ENCODE measurements at places on chromosomes 1 and 21.

DNA sequence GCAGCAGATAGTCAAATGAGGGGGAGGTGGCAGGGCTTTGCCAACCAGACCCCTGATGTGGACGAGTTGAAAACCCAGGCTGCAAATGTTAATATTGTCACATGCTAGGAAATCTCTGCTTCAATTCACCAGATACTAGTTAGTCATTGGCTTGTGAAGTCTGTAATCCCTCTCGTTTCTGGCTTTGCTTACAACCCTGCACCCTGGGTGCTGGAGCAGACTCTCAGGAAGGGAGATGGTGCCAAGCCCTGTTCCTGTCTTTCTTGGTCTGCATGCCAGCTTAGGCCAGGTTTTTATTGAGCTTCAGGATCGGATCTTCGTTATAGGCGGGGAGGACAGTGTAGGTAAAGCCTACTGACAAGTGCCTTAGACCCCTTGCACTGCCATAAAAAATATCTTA is 53.3 kb downstream of the MDM4 start:
- DNase-seq: no peak

DNA sequence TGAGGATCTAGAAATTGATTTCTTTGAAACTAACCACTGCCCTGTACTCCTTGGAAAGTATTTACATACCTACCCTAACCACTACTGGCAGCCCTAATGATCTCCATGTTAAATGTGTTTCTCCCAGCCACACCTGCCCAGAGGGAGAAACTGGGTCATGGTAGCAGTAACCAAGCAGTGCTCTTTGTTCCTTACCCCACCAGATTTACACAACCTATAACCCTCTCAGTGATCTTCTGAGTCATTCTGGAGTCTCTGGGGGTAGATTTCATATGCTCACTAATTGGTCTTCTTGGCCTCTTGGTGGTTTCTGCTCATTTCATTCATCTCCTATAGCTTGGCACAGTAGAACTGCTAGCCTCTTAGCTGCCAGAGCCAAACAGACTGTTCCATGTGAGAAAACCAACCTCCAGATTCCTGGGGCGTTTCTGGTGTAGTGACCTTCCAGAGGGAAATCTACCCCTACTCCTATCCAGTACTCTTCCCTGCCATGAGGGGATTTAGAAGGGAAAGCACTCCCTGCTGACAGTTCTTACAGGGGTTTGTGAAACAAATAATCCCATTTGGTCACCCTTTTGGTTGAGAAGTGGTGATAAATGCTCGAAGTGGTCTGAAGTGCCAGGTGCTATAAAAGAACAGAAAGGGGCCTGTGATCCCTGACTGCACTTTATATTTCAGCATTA is 36.2 kb upstream of the LRIG2 start:
- DNase-seq: peak; percentile 92

DNA sequence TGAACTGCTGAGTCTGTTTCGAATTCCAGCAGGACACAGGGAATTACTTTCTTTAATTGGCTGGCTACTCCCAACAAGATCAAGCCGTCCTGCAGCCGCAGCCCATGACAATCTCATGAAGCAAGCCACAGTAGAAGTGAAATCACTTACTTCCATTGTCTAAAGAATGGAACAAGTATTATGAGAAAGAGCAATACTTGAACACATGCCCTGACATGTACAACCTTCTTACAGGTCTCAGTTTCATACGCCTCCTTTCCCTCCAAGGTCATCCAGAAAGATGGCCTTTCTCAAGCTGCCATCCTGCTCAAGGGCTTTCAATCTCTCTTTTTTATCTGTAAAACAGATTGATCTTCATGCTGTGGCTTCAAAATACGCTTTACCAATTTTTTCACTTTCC is 85.1 kb downstream of the PCSK9 start:
- DNase-seq: no peak

- no peak for DNase-seq
These were observed 71.0 kb downstream of the CD46 start for GRCh38 chr1:207822602-207823451.

GRCh38 chr1:226360106-226360746 is 47.7 kb downstream of the PARP1 start:
- DNase-seq: no peak

DNA sequence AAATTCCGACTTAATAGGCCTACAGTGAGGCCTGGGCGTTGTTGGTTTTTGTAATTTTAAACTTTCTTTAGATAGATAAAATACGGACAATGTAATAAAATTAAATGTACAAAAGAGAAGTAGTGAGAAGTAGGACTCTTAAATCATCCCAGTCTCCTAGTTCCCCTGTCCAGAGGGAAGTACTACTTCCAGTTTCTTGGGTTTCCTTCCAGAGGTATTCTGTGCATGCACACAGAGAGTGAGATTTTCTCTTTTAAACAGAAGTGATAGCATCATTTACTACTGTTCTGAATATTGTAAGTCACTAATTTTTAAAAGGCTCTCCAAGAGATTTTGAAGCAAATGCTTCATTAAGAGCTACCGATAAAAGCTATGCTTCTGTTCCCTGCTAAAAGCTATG is 7.2 kb upstream of the FNBP1L start:
- DNase-seq: no peak

- no peak for DNase-seq
These were observed 115.1 kb upstream of the TMEM51 start for GRCh38 chr1:15038232-15039016.

DNA sequence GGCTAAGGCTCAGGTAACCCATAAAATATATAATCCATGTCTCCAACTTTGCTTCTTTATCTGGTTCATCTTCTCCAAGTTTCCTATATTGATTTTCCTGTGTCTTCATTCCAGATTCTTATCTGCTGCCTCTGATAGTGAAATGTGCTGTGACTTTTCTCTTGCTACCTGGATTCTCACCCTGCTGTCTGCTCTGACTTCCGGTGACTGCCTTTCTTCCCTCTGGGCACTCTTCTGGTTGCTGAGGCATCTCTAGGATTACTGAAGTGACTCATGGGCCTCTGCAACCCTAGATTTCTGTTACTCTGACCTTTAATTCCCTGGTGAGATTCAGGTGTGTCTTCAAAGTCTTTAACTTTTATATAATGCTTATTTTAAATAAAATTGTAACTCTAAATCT is 46.9 kb downstream of the GIPC2 start:
- no peak for DNase-seq

- DNase-seq: no peak
These were observed 83.7 kb upstream of the CTTNBP2NL start for GRCh38 chr1:112312315-112312714.

GRCh38 chr1:18794561-18794960 is 64.9 kb downstream of the TAS1R2 start:
- DNase-seq: no peak

GRCh38 chr1:244952940-244953339 is 88.6 kb upstream of the HNRNPU start:
- DNase-seq: no peak

DNA sequence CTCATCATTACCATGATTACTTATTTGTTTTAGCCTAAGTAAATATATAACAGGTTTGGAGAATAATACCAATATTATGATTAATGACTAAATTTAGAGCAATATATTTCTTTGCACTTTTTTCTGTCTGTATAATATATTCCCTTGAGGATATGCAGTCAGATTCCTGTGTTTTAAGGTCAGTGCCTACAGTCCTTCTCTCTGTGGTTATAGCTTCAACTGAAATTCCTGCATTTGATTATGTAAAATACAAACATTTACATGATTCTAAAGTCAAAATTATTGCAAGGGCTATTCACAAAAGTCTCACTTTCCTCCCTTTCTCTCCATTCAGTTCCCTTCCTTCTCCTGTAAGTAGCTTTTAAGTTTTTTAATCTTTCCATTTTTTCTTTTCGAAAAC is 142.9 kb upstream of the COL6A1 start:
- DNase-seq: no peak

DNA sequence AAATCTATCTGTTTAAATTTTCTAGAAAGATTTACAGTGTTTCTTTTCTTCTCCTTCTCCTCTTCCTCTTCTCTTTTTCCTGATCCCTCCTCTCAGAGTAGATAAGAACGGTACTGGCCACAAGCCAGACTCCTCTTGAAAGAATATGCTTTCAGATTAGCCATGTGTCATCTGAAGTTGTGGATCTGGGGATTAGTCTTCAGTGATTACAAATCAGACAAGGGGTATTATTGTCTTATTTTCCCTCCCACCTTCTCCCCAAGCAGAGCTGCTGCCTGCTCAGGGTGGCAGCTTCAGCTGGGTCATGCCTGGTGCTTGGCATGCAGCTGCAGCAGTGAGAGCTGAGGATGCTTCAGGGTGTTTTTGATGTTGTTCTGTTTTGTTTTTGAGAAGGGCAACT is 42.7 kb downstream of the SGIP1 start:
- peak; percentile 20 for DNase-seq

- DNase-seq: no peak
These were observed 63.9 kb upstream of the EFHD2 start for GRCh38 chr1:15345705-15346345.

DNA sequence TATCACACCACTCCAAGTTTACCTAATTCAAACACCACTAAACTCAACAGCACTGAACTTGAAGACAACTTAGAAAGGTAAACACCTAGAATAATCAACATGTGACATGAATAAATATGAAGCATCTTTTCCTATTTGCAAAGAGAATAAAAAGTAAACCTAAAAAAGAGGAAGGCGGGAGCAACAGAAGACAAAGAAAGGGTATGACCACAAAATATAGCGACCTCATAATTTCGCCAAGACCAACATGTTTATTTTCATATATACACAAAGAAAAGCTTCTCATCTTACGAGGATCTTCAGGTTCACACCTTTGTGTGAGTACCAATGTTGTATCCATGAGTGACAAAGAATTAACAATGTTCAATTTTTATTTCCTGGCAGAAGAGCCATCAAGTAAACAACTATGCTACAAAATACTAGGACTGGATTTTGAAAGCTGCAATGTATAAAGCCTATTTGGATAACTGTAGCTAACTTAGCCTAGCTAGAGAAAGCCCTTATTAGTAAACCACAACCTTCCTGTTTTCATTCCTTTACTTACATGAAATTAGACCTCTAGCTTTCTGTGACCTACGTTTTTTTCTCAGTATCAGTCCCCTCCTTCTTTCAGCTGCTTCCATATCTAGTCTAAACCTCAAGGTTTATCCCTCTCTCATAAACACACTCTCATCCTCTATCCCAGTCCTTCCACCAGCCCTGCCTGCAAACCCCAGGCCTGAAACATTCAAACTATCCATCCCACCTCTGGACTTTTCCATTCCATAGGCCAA is 21.3 kb upstream of the PHTF1 start:
- no peak for DNase-seq

DNA sequence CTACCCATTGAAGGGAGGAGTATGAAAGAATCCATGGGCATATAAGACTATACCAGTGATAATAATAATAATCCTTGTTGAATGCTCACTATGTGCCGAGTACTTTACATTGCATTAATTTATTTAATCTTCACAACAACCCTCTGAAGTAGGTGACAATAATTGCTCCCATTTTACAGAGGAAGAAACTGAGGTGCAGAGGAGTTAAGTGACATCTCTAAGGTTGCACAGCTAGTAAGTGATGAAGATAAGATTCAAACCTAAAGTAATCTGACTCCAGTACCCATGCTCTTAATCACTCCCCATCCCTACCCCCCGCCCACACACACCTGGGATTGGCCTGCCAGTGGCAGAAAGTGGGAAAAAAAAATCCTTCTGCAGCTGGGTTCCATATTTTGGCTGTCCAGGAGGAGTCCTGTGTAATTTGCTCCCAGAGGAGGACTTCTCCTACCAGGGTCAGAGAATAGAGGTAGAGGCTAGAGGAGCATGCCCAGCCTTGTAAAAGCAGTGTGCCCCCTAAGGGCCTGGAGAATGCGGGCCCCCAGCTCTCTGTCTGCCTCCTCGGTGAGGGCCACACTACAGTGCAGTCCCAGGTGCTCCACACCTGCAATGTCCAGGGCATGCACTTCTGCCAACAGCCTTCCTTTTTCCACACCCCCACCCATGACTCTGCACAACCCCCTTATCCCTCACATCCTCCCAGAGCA is 57.8 kb downstream of the TMEM53 start:
- DNase-seq: no peak

DNA sequence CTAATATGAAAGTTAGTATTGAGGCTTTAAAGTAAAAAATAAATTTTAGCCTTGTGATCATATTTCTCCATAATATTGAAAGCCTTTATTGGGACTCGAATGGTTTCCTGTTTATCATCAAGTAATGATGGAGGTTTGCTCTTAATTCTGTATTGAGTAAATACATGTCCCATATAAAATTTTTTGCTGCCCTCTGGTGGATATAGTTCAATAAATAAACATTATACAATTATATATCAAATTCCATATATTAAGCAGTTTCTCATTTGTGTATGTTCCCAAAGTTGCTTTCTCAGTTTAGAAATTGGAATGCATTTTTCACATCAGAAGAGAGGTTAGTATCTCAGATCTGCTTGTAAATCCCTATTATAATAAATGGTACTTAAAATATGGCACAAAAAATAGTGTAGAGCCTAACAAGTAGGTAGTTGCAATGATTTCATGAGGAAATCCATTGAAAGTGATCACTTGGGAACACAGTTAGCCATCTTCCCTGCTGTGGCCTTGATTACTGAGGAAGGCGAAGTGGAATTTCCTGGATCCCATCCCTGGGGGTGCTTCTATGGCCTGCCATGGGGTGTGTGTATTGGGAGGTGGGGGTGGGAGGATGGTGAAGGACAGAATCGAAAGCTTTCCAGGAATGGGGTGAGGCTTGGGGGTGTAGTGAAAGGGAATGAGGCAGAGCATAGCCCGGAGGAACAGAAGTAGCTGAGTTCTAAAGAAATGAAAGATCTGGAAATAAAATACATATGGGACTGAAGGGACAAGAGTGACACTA is 84.1 kb upstream of the C21orf91 start:
- peak; percentile 60 for DNase-seq

DNA sequence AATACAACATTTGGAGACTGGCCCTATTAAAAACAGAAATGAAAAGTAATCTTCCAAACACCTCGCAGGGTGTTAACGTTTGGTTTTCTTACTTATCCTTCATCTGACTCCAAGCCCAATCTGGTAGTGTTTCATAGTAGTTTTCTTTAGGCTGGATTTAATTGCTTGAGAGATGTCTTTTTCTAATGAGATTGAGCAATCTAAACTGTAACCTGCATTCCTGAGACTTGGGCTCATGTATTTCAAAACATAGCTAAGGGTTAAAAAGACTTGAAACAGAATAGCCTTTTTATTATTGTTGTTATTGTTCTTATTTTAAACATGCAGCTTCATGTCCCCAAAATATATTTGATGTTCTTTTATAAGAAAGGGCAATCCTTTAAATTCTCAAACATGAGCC is 278.9 kb downstream of the TGFB2 start:
- DNase-seq: no peak

- no peak for DNase-seq
These were observed 10.1 kb upstream of the PLA2G5 start for GRCh38 chr1:20059847-20060246.

Measured in DMS79 treated with DMSO at 0.1 percent for 48 hours (cell line).